RPMI7951 (cell line): ENCODE measurements at places on chromosomes 1 and 21. TPM values are rescaled to one million over a fixed set of nuclear protein-coding genes. Genes with fewer than 3 reads are reported as not detected.

The AMY1C gene
- not detected in 2 replicates for total RNA-seq

The DCST1 gene
- not detected in 2 replicates for total RNA-seq

The DMBX1 gene
- total RNA-seq: not detected in 2 replicates

The ZFP69B gene
- total RNA-seq: 2.8 and 3.1 TPM in 2 replicates

The SFN gene
- total RNA-seq: not detected in 2 replicates

The NES gene
- 24.2 and 39.1 TPM in 2 replicates for total RNA-seq

The CENPF gene
- 123 and 129 TPM in 2 replicates for total RNA-seq

The PRKAA2 gene
- total RNA-seq: 0.84 and 0.88 TPM in 2 replicates

The NCMAP gene
- not detected in 2 replicates for total RNA-seq

The FCRL1 gene
- total RNA-seq: 0.10 TPM in 1 of 2 replicates, not detected in the other
